ENCODE measurements at places on chromosomes 7 and 10.

DNA sequence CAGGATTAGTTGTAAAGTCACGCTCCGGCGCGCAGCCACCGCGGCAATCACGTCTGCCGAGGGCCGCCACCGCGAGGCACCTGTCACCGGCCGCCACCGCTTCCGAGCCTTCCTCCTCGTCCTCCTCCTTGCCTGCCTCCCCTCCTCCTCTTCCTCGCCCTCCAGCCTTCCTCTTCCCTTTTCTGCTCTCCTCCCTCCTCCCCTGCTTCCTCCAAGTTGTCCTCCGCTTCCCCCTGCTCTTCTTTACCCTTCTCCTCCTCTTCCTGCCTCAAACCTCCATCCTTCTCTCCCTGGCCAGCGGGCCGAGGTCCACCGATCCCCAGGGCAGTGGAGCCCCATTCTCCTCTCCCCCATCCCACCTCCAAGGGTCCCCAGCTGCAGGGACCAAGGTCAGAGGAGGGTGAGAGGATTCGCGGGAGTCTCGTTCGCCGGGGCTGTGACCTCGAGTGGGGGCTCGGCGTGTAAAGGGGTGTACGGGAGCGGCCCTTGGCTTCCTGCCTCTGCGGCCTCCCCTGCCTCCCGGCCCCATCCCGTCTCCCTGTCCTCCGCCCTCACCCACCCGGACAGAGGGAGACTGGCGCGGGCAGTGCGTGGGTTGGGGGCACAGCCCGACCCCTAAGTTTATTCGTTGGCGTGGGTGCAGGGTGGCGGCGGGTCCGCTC is 89.5 kb upstream of the PAX2 start:
- peak; percentile 14 for DNase-seq

- no peak for DNase-seq
Observed at GRCh38 chr10:33681595-33681994, 347.1 kb upstream of the NRP1 start.

GRCh38 chr10:44935966-44936295 is 23.7 kb upstream of the RASSF4 start:
- DNase-seq = no peak

- no peak for DNase-seq
Observed at GRCh38 chr10:33201056-33201780, 133.2 kb downstream of the NRP1 start.

DNA sequence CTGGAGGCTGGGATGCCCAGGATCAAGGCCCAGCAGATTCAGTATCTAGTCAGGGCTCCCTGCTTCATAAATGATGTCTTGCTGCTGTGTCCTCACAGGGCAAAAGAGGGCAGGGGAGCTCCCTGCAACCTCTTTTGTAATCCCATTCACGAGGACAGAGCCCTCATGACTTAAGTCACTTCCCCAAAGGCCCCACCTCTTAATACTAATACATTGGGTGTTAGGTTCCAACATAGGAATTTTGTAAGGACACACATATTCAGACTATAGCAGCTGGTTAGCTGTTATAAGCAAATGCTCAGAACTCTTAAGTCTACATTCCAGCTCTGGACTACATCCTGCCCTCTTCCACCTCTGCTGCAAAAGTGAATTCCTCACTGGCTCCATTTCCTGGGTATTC is 63.0 kb downstream of the VOPP1 start:
- DNase-seq = peak; percentile 28

GRCh38 chr10:22666287-22667092 is 47.9 kb downstream of the PIP4K2A start:
- no peak for DNase-seq

- DNase-seq = no peak
Observed at GRCh38 chr7:134622303-134622995, 24.2 kb upstream of the BPGM start.

GRCh38 chr10:123807444-123808035 is 84.1 kb downstream of the CPXM2 start:
- DNase-seq = no peak

DNA sequence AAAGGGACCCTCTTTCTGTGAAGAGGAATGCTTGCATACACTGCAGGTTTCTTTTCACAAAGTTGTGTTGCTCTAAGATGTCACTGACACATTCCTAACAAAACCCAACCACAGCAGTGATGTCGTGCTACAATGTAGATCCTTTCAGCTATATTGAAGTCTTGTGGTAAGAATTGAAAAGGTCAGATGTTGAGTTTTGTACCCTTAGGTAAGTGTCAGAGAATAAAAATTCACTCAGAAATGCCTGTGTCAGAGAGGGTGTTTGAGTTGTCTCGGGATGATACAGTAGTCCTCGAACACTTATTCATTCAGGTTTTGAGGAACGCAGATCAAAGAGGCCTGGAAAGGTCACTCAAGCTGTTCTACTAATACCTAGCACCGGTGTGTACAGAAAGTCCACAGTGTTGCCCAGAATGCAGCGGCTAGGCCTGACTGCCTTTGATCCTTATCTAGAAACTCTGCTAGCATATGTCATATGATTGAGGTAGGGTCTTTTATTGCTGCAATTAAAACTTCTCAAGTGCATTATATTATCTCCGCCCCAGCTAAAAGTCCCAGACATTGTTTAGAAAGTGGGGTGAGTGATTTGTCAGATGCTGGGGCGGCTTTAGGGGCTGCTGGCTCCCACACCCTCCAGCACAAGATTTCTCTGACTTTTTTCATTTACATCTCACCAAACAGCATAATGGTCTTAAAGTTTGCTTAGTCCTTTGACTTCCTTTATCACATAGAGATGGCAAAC is 26.0 kb downstream of the RNF32 start:
- DNase-seq = no peak

DNA sequence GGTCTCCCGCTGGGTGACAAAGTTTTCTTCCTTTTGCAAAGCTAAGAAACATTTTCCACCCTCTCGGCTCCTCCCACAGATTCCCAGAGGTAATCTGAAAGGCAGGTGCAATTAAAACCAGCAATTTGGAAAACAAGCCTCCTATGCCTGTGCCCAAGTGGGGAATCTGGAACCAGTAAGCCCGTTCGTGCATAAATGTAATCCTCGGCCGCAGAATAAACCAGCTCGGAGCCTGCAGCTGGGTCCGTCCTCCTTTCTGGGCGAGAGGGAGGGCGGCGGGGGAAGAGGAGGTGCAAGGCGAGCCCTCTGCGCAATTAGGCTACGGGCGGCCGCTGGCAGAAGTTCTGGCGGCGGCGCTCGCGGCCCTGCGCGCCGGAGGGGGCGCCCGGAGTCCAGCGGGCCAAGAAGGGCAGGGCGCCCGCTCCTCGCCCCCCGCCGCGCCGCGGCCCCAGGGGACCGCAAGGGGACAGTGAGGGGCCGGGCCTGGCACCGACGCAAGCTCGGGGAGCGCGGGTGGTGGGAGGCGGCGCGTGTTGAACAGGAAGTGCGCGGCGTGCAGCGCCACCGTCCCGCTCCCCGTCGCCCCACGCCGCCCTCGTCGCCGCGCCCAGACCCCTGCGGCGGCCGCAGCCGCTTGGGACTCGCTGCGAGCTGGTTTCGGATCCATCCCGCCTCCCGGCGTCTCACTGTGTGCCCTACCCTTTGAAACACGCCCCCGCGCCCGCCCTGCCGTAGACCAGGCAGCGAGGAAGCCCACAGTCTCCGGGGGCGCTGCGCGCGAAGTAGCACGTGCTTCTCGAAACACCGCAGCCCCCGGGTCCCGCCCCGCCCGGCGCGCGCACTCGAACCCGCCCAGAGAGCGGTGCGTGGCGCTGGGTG is at the start of gene PRKAG2:
PRKAG2 (minus strand) TSS at position 217 of the 879 bp plus-strand sequence. CDS start 495 bp downstream, outside the sequence.
- peak; percentile 47 for DNase-seq

- DNase-seq = peak; percentile 54
Observed at GRCh38 chr10:51389415-51390321, 309.7 kb downstream of the CSTF2T start.

GRCh38 chr7:90586091-90586490 is 10.0 kb upstream of the CDK14 start:
- no peak for DNase-seq

- no peak for DNase-seq
Observed at GRCh38 chr10:48714088-48714487, 29.4 kb downstream of the WDFY4 start.

- DNase-seq = no peak
Observed at GRCh38 chr7:90945104-90945787, 319.0 kb upstream of the FZD1 start.

DNA sequence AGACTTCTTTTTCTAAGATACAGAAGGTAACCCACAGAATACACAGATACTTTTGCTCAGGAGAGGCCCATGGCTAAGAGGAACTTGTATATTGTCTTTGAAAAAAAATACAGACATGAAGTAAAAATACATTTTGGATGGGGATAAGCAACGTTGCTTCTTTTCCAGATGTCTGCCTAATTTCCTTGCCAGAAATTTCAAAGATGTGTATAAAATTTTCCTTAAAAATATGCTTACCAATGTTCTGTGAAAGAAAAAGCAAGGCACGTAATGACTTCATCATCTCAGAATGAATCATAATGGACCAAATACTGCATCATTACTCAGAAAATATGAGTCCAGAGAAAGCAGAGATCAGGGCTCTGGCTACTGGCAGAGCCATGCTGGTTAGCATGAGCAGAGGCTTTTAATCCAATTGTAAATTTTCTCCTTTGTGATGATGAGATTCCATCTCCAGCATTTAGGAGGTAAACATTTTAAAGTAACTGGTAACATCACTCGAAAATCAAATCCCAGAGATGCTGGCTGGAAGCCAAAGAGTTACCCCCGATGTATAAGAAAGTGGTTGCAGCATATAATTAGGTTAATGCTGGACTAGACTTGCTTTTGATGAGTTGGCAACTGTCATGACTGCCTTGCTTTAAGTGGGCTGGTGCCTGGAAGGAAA is 272.5 kb downstream of the SEMA3A start:
- peak; percentile 85 for DNase-seq

- DNase-seq = no peak
Observed at GRCh38 chr7:79132844-79133451, 320.5 kb downstream of the MAGI2 start.

GRCh38 chr7:130649004-130649790 is 19.4 kb downstream of the COPG2 start:
- DNase-seq = peak; percentile 1

DNA sequence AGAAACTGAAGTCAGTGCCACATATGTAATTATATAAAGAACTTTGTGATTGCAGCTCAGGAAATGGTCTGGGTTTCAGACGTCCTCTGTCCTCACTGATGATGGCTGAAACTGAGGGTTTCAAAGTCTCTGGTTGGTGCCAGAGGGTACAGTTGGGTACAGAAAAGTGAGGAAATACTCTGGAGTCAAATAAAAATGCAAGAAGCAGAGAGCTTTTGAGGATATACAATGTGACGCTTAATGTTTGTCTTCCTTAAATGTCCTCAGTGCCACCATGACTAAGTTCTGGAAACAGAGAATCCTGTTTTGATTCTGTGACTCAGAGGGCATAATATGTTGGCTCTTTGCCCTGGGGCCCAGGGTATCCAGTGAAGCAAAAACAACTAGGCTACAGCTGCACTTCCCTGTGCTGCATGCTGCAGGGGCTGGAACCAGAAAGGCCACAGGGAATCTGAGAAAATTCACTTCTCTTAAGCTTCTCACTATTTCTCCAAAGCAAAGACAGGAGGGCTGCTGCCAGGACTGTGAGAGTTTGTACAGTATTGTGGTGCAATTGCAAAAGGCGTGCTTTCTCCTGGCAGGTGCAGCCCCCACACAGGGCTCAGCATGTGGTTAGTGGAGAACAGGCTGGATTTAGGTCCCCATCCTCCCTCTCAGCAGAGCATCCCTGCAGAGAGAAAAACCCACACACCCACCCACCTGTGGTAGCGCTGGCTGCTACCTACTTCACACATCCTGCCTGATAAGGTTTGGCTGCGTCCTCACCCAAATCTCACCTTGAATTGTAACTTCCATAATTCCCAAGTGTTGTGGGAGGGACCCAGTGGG is 169.5 kb upstream of the SVIL start:
- DNase-seq = no peak

GRCh38 chr10:116892907-116893685 is 43.8 kb downstream of the ENO4 start:
- DNase-seq = peak; percentile 97

GRCh38 chr7:78765943-78766729 is 687.3 kb downstream of the MAGI2 start:
- DNase-seq = no peak

- DNase-seq = no peak
Observed at GRCh38 chr7:37445790-37446189, 2.9 kb downstream of the ELMO1 start.

- no peak for DNase-seq
Observed at GRCh38 chr7:139594911-139595476, 71.5 kb downstream of the CLEC2L start.

- no peak for DNase-seq
Observed at GRCh38 chr7:13577566-13578145, 411.8 kb downstream of the ETV1 start.

GRCh38 chr7:27901028-27901760 is 161.2 kb downstream of the TAX1BP1 start:
- DNase-seq = no peak

GRCh38 chr10:5598085-5598690 is 68.2 kb downstream of the ASB13 start:
- DNase-seq = no peak

DNA sequence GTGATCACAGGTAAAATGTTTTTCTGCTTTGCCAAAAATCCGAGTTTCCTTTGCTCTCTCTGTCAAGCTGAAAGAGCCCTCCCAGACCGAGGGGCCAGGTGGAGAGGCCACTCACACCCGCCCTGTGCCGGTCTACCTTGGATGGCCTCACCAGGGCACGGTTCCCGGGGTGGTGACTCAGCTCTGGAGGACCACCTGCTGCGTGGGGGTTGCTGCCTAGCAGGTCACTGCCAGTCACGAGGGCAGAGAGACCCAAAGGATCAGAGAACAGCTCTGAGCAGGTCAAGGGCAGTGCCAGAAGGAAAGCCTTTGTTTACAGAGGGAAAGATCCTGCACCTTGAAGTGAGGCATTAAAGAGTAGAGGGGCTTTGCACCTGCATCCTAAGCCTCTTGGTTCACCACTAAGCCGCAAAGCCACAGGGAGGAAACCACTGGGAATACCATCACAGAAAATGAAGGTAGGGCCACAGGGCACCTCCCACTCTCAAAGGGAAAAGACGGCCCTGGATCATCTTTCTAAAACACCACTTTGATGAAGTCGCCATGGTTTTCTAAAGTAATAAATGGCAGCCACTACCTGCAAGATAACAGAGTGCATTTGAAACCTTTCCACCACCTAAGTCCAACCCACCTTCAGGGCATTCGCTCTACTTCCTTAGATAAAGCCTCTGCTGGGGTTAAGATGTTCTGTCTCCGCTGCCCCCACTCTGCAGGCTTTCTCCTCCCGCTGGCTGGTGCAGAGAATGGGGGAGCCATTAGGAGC is 160.3 kb upstream of the KLF14 start:
- DNase-seq = peak; percentile 44

GRCh38 chr7:22179442-22179879 is 177.5 kb downstream of the RAPGEF5 start:
- DNase-seq = no peak

All from NCI-H82 (cell line).